Hematopoietic multipotent progenitor cell treated with erythropoietin and hydrocortisone succinate and interleukin-3 and kit ligand, for 15 days (in vitro differentiated cells): ENCODE measurements at places on chromosomes 16 and 17.

- no peak for DNase-seq
Observed at GRCh38 chr16:27424772-27425498, 23.0 kb downstream of the IL21R start.

- no peak for DNase-seq
Observed at GRCh38 chr17:75987041-75987440, 8.0 kb downstream of the TEN1 start.

- DNase-seq: peak; percentile 92
Observed at GRCh38 chr16:636206-637080, at the start of gene METTL26. Gene METTL26, minus strand, starts transcription at chr16:636305. Its CDS starts 15 bp downstream, at chr16:636290.

- no peak for DNase-seq
Observed at GRCh38 chr17:14553847-14554246, 253.0 kb downstream of the HS3ST3B1 start.

DNA sequence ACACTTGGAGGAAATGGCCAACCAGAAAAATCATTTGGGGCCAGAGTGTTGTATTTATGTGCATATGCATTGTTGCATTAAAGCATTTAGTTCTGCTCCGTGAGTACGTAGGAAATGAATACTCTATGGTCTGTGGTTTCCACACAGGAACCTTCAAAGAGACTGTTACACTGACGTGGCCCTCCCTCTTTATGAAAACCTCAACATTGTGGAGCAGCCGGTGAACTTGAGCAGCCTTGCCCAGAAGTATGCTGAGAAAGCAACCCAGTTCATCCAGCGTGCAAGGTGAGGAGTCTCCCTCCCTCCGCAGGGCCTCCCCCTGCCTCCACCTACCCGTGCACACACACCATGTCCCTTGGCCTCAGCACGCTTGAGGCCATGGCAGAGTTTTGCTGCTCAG is 65.2 kb downstream of the ARSG start:
- DNase-seq: no peak

DNA sequence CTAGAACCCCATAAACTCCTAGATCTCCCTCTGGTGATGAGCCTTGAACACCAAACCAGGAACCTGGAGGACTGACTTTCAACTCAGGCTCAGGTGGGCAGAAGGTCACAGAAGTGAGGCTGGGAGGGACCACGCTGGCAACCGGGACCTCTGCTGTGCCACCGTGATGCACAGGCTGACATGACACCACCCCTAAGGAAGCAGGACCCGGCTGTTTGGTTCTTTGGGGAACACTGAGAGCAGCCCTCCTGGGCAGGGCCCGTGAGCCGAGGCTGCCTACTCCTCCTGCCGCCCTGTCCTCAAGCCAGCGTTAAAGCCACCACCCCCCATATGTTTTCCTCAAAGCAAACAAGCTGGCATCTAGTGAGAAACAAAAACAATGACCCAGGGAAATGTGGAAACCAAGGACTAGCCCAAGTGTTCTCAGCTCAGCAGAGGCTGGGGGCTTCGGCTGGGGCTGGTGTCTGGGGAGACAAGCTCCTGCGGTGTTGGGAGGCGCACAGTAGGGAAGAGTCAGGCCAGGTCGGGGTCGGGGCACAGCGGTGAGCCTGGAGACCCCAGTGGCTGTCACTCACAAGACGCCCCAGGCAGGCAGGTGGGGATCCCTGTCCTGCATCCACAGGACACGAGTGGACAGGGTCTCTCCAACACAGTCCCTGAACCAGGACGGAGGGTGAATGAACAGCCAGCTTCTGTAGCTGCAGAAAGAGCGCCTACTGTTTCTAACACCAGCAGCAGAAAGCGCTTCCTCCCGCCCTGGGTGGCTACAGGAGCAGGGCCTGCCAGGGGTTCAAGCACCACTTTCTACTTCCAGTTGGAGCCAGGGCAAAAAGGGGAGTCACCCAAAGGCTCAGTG is 1.7 kb downstream of the SMIM5 start:
- DNase-seq: peak; percentile 72

DNA sequence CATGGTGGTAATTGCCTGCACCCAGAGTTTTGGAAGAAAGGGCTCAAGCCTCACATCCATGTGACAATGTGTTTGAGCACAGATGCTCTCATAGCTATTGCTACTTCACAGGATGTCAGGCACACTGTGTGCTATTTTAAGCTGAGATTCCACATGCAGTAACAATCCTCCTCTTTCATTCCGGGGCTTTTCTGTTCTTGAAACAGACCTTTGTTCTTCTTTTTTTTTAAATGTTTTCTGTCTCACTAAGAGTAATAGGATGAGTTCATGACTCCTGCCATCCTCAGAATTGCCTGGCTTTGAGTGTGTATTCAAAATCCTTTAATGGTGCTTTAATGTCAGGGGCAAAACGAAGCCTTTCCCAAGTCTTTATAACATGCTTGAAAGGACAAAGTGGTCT is 198.9 kb downstream of the ABCC12 start:
- DNase-seq: no peak

DNA sequence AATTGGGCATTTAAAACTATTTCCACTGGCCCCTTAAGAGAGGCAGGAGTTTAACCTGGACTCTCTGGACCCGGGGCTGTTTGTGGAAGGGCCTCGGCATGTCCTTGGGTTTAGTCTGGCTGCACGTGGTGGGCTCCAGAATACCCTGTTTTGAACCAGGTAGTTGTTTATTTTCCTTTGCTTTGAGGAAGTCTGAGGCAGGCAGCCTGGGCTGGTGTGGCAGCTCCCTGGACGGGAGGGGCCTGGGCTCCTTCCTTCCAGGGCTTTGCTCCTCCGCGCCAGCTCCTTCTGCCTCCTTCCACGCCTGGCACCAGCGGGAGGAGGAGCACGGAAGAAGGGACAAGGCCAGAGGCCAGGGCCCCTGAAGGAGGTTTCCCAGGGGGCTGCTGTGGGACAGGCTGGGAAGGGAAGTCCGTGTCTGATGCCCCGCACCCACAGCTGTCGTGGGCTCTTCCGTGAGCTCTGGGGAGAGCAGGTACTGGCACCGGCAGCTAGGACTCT is 15.5 kb downstream of the BANP start:
- no peak for DNase-seq
